ENCODE measurements at places on chromosomes 4 and X.

DNA sequence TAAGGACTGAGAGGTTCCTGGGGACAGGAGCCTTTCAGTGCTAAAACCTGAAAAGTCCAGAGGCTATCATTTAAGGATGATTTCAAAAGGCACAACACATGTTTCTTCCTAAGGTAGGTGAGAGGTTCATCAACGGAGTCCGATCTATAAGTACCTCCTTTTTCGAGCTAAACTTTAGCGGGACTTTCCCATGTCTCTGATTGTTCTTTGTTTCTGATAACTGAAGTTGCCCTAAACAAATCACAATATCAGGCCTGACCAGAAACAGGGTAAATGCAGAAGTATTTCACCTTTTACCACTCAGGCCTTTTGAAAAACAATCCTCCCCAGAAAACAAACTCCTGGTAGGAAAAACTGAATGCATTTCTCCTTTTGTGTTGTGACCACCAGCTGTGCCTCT lies 17.6 kb downstream of the PIR start:
- no peak for DNase-seq

GRCh38 chr4:52477191-52477780 lies 181.8 kb downstream of the USP46 start:
- DNase-seq = no peak

DNA sequence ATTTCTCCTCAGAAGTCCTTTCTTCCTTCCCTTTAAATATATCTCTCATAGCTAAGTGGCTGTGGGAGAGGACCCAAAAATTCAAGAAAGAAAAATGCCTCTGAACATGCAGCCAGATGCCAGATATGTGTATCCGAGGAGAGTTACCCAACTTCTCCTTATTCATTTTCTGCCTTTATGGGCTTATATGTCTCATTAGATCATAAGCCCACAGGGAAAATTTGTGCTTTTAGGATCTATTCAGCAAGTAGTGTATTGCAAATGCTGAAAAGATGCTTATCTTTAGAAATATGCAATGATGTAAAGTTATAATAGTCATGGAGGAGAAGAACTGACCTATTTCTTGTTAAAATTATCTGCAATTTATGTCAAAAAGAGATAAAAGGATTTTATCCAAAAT lies 371.8 kb upstream of the NOCT start:
- DNase-seq = no peak

- no peak for DNase-seq
Observed at GRCh38 chr4:7976025-7976424, 36.4 kb upstream of the AFAP1 start.

GRCh38 chr4:80014531-80014930 lies 58.5 kb downstream of the ANTXR2 start:
- no peak for DNase-seq

- DNase-seq = peak; percentile 76
Observed at GRCh38 chrX:38805432-38806389, 4.5 kb downstream of the MID1IP1 start.

DNA sequence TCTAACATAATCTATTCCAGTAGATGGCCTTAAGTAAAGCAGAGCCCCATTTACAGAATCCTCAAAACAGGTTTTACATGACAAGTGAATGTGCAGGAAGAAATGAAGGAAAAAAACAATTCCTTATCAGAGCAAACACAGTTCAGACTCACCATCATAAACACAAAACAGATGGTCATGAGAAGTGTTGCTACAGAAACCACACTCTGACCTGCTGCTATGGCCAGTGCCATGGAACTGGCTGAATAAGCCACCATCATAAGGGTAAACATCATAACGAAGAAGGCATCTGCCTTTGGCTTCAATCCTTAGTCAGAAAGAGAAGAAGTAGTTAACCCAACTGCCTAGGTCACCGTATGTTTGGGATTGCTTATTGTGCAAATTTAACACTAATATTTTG lies 61.1 kb downstream of the ABCG2 start:
- DNase-seq = no peak

- no peak for DNase-seq
Observed at GRCh38 chr4:123643691-123644090, 247.1 kb downstream of the SPRY1 start.

- no peak for DNase-seq
Observed at GRCh38 chrX:124931241-124931640, 388.4 kb upstream of the TEX13C start.

DNA sequence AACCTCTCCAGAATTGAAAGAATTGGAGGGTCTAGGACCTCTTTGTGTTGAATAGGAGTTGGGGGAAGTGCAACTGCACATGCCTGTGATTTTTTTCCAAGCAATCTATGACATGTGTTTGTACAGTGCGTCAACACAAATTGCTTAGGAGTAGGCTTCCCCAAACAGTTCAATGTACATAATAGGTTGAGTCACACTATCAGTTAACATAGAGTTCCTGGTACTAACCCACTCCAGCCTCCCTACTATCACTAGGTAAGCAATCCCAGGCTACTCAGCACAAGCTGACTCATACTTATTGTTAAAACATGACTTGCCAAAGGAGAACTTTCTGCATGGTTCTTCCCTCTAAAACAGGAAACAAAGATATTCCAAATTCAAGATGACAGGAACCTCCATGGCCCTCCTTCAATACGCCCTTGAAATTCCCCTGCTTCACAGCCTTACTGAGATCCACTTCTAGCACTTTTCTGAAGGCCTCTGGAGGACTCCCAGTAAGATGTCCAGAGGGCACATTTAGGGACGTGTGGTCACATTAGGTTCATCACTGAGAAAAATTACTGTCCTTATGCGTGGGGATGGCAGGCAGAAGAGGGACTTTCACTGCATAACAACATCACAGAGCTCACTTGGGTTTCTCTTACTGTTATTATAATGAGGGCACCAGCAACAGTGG lies 8.4 kb upstream of the VSIG1 start:
- peak; percentile 79 for DNase-seq

- DNase-seq = no peak
Observed at GRCh38 chr4:107757283-107757682, 37.2 kb upstream of the PAPSS1 start.

DNA sequence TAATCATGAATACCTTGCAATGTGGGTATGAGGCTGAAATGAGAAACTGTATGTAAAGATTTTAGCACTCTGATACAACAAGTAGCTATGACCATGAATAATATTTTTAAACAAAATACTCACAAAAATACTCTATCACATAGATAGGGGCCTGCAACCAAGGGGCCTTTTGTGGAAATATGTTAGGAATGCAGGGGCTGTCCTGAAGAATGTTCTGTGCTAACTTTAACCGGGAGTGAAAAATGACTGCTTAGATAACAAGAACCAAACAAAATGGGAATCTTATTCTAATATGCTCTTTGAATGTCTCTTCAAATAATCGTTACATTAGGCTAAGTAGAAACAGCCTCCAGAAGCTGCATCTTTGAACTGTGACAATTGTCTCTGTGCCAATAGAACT lies 37.9 kb upstream of the GYPA start:
- no peak for DNase-seq

DNA sequence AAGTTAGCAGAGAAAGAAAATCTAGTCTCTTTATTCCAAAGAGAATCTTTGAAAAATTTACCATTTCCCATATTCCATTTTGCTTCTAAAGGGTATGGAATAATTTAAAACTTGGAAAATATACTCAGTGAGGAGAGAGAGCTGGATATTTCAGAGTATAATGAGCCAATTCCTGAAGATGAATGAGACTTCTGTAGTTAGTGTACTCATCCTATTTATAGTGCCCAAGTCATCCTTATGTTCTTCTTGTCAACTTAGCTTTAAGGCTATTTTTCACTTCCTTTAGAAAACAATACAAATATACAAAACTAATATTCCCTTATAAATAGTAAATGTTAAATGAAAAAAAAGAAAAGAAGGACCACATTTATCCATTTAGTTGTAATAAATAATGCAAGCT lies 302.6 kb downstream of the IQCM start:
- DNase-seq = no peak

DNA sequence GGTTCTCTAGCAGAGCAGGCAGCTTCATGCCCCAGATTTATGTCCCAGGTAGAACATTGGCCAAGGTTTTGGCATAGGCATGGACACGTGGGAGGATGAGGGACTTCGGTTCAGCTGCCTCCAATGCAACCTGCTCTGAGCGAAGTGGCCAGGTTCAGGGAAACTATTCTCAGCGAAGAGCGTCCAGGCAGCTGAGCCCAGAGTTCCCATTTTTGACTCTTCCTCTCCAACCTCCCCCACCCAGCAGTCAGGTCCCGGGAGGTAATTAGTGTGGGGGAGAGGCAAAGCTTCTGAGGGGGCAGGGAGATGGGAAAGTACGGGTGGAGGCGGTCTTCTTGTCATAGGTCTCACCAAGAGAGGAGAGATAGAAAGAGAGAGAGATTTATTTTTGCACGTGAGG lies 1.0 kb downstream of the GABRA4 start:
- no peak for DNase-seq

GRCh38 chrX:2267890-2268289 lies 232.9 kb downstream of the DHRSX start:
- DNase-seq = no peak

DNA sequence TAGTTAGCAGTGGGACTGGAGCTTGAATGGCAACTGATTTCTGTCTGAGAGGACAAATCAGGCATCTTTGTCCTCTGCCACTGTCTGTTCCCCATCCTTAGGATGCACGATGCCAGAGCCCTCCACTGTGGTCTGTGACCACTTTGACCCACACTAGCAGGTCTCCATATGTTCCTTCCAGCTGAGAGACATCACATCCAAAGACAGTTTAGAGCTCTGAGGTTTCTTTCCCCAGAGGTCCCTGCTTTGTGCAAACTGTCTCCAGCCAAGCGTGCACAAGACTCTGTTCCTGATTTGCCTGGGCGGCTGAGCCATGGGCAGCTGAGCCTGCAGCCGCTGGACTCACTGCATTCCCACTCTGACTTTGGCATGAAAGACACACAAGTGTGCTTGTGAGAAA lies 98.0 kb downstream of the PTTG2 start:
- no peak for DNase-seq

DNA sequence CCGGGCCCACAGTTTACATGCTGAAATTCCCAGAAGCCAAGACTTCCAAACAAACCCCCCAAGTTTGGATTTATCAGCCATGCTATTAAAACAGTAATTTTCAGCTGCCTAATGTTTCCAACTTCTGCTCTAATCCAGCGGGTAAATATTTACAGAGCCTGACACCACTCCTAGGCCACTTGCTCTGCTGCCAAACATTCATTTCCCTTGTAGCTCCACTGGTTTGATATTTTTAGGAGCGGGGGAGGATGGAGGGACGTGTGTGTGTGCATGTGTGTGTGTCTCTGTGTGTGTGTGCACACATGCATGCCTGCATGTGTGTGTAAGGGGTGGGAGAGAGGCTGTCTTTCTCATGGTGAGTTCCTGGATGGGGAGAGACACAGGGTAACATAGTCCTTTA lies 115.7 kb upstream of the PJA1 start:
- no peak for DNase-seq

DNA sequence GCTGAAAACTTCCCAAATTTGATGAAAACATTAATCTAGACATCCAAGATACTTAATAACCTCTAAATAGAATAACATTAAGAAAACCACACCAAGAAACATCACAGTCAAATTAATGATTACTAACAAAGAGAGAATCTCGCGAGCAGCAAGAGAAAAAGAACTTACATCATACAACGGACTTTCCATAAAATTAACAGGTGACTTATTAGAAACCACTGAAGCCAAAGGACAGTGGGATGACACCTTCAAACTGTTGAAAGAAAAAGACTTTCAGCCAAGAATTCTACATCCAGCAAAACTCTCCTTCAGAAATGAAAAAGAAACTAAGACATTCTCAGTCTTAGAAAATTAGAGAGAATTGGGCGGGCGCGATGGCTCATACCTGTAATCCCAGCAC lies 232.0 kb downstream of the SNCA start:
- no peak for DNase-seq

DNA sequence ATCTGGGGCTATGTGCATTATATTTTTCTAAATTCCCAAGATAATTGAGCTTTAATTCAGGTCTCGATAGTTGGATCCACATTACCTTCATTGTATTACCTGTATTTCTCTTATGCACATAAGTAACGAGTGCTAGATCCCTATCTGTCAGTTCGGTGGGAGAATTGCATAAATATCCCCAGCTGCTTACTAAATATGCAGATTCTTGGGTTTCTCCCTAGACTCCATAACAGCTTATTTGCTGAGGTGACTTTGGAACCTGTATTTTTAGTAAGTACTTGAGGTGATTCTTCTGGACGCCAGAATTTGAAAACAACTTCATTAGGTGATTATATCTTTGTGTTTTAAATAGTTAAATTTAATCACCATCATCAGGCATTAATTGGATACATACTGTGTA lies 15.0 kb downstream of the UGT8 start:
- DNase-seq = no peak

- no peak for DNase-seq
Observed at GRCh38 chr4:38695809-38696208, 31.8 kb downstream of the KLF3 start.

- no peak for DNase-seq
Observed at GRCh38 chrX:148498067-148498466, 2.4 kb upstream of the AFF2 start.

DNA sequence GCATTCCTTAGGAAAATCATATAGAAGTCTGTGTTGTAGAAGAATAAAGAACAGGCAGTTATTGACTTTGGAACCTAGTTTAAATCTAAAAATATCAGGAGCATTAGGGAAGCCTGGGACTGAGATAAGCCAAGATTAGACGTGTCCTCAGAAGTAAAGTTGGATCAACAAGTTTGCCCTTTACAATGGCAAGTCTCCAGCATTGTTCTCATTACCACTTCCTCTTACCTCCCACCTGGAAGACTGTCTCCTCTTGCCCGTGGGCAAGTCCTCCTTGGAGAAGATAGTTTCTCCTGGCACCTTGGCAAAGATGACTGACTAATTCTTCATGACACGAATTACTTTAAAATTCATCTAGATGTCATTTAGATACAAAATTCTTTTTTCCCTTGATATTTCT lies 37.8 kb downstream of the CNKSR2 start:
- peak; percentile 17 for DNase-seq

- DNase-seq = no peak
Observed at GRCh38 chr4:83996254-83996653, 460.3 kb downstream of the GPAT3 start.

- no peak for DNase-seq
Observed at GRCh38 chrX:40727093-40727492, 8.2 kb downstream of the MED14 start.

GRCh38 chr4:110877778-110878370 lies 255.0 kb upstream of the PITX2 start:
- DNase-seq = no peak

GRCh38 chrX:54842607-54843006 lies 35.1 kb downstream of the MAGED2 start:
- no peak for DNase-seq

- peak; percentile 58 for DNase-seq
Observed at GRCh38 chr4:155889031-155889793, 14.3 kb upstream of the TDO2 start.

- peak; percentile 92 for DNase-seq
Observed at GRCh38 chrX:39907964-39908661, 189.6 kb downstream of the BCOR start.

DNA sequence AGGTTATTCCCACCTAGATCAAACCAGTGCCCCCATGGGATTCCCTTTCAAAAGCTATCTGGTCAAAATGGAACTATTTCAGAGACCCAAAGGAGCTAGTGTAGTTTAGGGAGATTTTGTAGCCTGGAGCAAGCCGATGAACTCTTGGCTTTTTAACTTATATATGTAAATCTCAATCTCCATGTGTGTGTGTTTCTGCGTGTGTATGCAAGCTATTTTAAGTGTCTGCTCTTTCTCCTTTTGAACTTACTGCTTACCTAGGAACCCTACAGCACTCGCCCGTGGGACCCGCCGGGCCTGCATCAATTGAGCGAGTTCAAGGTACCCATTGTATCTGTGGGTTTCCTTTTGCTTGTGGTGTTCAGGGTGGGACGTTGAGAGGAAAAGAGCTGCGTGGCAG lies 10.4 kb downstream of the CSTF2 start:
- DNase-seq = no peak

Measured in Daoy (cell line).